Neural crest cell (in vitro differentiated cells): ENCODE measurements at places on chromosomes 6 and 20.

- DNase-seq: no peak
Observed at GRCh38 chr6:80548532-80548931, 442.1 kb downstream of the BCKDHB start.

GRCh38 chr6:10163203-10163962 is 251.5 kb downstream of the TFAP2A start:
- no peak for DNase-seq

DNA sequence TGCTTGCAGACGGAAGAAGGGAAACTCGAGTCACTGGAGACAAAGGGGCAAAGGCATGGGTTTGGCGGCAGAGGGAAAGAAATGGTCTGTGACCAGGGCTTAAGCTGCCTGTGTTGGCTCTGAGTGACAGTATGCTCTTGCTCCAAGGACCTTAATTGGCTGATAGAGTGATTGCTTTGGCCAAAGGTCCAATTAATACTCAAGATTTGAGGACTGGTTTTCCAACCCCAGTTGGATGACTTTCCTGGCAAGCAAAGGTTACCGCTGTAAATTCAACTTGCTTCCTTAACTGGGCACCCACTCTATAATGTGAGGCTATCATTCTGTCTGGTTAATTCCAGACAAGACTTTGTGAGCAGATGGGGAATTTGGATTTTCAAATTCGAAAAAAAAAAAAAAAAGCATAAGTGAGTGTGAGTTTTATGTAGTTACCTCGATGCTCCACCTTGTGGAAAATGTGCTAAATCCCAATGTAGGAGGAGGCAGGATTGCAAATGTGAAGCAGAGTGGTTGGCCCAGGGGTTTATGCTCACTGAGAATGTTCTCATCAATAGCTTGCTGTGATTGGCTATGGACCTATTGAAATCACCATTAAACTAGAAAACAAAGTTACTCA is 150.7 kb upstream of the GMDS start:
- no peak for DNase-seq

DNA sequence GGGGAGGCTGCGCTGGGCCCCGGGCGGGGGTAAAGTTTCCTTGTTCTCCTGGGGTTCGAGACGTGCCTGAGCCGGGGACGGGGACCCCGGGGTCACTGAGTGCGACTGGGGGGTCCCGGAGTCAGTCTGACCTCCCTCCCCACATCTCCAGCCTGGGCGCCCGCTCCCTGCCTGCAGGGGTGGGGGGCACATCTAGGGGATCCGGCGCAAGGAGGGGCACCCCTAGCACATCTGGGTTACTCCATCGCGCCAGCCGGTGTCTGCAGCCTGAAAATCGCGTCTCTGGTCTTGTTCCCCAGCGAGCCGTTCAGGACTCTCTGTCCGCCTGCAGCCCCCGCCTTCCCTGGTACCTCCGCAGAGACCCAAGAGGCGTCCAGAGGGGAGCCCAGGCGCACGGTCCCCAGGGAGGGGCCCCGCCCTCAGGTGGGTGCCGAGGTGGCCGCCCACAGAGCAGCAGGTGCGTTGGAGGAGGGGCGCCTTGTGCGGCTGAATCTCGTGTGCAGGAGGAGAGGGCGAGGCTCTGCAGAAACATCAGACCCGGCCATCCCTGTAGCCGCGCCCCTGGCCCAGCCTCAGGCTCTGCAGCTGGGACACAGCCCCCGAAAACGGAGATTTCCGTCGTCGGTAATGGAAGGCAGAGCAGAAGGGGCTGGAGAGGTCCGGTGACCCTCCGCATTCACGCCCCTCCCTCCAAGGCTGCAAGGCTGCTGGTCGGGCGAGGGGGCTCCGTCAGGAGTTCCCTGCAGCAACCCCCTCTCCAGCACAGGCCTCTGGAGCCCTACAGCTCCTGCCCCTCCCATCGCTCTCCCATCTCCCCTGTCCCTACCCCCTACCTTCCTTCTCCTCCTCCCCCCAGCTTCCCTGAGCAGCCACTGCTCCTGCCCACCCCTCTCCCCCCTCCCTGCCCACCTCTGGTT is 628 bp upstream of the CHRNA4 start:
- DNase-seq: no peak

DNA sequence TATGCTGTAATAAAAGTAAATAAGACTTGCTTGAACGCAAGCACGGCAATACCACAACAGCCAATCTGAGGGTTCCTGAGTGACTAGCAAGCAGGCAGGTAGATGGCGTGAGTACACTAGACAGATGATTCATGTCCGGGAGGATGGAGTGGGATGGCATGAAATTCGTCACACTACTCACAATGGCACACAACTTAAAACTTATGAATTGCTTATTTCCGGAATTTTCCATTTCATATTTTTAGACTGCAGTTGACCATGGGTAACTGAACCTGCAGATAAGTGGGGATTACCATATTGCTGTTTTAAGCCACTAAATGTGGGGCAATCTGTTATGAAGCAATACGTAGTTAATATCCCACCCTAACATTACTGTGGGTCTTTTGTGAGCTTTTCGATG is 93.6 kb upstream of the NFATC2 start:
- DNase-seq: no peak

DNA sequence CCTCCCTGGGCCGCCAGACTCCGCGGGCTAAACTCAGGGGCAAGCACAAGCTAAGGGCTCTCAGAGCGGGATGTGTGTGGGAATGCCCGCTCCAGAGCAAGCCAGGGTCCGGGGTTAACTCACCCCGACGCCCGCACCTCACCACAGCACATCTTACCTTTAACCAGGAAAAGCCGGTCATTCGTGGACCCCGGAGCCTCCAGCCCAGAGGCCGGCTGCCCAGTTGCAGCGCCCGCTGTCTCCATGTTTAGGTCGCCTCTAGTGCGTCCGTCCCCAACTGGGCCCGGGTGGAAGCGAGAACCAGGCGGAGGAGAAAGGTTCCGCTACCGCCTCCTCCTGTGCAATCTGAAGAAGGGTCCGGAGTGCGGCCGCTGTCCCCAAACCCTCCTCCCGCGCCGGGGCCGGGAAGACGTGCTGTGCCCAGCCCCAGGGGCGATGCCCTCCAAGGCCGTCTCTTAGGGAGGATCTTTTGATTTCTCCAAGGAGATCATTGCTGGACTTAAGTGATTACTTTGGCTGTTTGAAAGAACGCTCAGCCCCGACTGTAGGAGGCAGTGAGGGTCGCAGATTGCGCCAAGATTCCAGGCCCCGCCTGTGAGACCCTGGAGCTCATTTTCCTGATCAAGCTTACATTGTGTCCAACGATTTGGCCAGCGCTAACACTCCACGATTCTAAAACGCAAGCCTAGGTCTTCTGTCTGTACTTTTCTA is at the start of gene TMEM242:
Gene TMEM242 (minus strand): TSS at position 265 of the 711 bp plus-strand sequence. CDS start 20 bp downstream, at position 245.
- DNase-seq: peak; percentile 97

- DNase-seq: no peak
Observed at GRCh38 chr6:137870308-137870644, 3.2 kb downstream of the TNFAIP3 start.

- no peak for DNase-seq
Observed at GRCh38 chr6:82959385-82959941, 106.2 kb downstream of the UBE3D start.

- peak; percentile 16 for DNase-seq
Observed at GRCh38 chr20:26209171-26209941, 512.7 kb upstream of the ZNF337 start.

- DNase-seq: no peak
Observed at GRCh38 chr20:63568170-63568981, 5.7 kb downstream of the HELZ2 start.
